Fibroblast of lung (primary cell): ENCODE measurements at places on chromosomes 6 and 20. TPM values are rescaled to one million over a fixed set of nuclear protein-coding genes. Genes with fewer than 3 reads are reported as not detected.

DNA sequence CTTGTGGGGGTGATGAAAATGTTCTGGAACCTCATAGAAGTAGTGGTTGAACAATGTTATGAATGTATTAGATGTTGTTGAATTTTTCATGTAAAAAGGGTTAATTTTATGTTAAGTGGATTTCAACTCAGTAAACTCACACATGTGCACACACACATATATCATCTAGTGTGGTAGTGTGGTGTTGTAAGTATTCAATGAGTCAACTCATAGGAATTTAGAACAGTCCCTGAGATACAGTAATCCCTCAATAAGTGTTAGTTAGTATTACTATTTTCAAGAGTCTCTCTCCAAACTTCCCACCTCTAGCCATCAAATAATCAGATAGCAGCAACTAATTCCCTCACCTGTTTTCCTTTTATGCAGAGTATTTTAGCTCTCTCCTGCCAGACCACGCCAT, 563.1 kb upstream of the JARID2 start:
- peak; percentile 74 for DNase-seq

DNA sequence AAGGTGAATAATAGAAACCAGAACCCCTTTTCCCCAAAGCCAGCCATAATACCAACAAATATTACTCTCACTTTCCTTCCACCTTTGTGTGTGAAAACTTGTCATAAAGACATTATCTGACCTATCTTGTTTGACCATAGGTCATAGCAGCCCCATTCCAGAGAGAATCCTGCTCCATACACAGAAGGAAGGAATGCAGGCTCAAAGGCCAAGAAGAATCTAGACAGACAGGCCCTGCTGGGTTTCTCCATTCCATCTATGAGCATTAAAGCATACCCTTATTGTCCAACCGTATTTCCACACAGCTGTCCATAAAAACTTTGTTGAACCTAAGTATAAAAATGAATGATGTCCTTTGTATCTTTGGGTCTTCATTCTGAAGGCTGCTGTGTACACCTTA, 40.7 kb upstream of the KCNK5 start:
- DNase-seq, result no peak

GRCh38 chr6:167078745-167079144, 44.2 kb upstream of the CCR6 start:
- no peak for DNase-seq

GRCh38 chr6:168031411-168031971, 34.0 kb downstream of the KIF25 start:
- peak; percentile 63 for DNase-seq

- no peak for DNase-seq
Measured at GRCh38 chr20:48912065-48912464, 9.4 kb upstream of the ARFGEF2 start.

DNA sequence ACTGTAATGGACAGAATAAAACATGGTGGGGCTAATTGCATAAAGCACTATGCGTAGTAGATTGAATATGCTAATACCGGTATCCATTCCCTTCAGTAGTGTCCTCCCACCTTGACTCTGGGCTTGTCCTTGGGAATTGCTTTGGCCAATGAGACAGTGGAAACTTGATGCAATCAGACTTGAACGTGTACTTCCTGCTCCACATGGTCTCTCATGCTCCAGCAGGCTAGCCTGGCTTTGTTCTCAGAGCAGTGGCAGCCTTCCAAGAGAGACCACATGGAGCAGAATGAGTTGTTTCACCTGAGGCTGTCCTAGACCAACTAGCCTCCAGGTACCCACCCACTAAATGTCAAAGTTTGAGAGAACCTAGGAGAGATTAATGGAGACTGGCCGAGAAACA, 37.0 kb upstream of the BTBD3 start:
- no peak for DNase-seq

GRCh38 chr6:7647504-7647903, 57.5 kb downstream of the SNRNP48 start:
- DNase-seq, result no peak

GRCh38 chr20:59443550-59443949, 143.1 kb downstream of the EDN3 start:
- DNase-seq, result no peak

DNA sequence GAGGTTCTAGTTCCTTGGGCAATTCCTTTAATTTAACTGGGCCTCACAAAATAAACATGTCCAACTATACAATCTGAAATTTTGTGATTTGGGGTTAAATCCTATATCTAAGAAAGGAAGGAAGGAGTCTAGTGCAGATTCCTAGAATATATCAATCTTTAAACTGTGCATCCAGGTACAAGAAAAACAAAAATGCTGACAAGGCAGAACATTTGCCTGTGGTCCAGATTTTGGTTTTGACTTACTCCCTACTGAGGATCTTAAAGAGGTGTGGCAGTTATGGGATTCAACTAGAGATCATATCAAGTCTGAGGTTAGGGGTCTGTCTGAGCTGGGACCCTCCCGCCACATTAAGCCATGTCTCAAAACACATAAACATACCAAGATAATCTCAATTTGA, 17.7 kb upstream of the COX7A2 start:
- no peak for DNase-seq

- no peak for DNase-seq
Measured at GRCh38 chr6:98831959-98832283, 2.5 kb upstream of the POU3F2 start.

DNA sequence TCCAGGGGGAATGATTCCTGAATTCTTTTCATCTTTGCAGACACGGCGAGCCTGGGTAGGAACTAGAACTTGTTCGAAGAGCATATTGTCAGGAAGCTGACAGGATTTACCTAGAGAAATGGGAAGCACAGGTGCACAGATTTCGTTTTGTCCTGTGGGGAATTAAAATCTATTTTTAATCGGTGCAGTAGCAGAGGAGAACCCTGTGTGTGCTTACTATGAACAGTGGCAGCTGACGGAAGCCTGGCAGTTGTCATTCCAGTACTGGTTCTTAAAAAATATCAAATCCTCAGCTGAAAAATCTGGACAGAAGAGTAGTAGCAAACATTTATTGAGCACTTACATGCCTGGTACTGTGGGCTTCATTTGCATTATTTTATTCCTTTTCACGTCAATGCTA, 609.0 kb downstream of the QKI start:
- DNase-seq, result no peak

- DNase-seq, result peak; percentile 25
Measured at GRCh38 chr20:34475979-34476736, 40.1 kb upstream of the DYNLRB1 start.

- DNase-seq, result no peak
Measured at GRCh38 chr6:17935188-17936149, 52.0 kb downstream of the KIF13A start.

- peak; percentile 89 for DNase-seq
Measured at GRCh38 chr6:56840467-56841380, 114.2 kb upstream of the BEND6 start.

- no peak for DNase-seq
Measured at GRCh38 chr20:31948008-31948407, 3.8 kb downstream of the PDRG1 start.

DNA sequence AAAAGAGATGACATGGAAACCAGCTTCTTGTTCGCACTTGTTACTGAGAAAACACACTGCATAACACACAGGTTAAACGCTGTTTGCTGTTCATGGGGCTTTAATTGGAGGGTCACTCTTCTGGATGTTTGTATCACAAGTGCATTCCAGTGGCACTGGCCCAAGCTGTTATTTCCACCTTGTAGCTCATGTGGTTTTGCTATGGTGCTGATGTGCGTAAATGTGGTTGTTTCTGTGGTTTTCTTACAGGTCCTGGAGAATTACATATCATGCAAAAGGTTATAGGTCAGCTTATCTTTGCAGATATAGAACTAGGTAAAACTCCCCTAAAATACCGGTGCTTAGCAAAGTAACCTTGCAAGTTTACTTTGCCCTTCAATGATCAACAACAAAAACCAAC, 89.3 kb upstream of the AHI1 start:
- DNase-seq, result no peak

DNA sequence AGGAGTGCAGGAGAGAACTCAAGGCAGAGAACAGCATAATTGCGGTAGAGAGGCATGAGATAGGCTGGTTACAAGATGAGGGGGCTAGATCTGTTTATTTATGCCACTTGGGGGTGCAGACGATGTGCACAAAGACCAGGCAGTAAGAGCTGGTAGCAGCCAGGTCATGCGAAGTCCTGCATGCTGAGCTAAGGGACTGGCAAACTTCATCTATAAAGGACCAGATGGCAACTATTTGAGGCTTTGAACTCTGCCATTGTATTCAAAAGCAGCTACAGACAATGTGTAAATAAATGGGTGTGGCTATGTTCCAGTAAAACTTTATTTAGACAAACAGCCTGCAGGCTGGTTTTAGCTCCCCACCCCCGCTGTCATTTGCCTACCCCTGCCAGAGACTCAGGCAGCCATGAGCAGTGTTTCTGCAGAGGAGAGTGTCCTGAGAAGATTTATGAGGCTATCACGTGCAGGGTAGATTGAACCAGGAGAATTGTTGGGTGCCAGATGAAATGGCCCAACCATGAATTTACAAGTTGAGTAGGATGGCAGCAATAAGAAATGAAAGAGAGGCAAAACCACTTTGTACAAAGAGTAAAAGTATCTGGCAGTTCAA, 253.4 kb upstream of the MOCS1 start:
- DNase-seq, result no peak

DNA sequence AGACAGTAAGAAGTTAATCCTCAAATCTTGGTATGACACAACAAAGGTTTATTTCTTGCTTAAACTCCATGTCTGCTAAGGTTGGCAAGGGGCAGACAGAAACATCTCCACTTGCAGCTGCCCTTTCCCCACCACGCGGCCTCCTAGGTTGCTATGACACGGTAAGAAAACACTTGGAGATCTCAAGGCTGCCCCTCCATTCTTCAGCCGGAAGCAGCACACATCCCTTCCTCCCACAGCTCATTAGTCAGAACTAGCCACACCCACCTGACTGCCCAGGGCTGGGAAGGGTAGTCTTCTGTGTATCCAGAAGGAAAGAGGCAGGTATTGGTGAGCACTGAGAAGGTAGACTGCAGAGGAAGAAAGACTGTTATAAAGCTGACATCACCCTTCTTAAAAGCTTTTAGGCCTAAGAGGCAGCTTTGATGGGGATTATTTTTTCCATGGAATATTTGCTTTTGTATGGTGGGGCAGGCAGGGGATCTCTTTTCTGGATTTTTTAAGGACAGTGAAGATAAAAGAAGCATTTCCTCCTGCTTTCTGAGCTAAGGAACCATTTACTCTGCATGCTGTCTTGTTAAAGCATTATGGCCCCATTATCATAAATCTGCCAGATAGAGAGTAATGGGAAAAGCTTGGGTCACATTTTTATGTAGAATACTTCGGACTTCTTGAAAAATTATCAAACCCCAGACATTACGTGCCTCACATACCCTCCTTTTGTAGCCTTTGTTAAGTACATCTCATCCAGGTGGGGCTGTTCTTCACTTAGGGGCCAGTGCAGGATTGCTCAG, 41.6 kb downstream of the MRAP2 start:
- DNase-seq, result no peak

- DNase-seq, result no peak
Measured at GRCh38 chr6:72414657-72415056, 207.2 kb upstream of the KCNQ5 start.

- DNase-seq, result no peak
Measured at GRCh38 chr6:75219263-75219662, 13.4 kb upstream of the COL12A1 start.

DNA sequence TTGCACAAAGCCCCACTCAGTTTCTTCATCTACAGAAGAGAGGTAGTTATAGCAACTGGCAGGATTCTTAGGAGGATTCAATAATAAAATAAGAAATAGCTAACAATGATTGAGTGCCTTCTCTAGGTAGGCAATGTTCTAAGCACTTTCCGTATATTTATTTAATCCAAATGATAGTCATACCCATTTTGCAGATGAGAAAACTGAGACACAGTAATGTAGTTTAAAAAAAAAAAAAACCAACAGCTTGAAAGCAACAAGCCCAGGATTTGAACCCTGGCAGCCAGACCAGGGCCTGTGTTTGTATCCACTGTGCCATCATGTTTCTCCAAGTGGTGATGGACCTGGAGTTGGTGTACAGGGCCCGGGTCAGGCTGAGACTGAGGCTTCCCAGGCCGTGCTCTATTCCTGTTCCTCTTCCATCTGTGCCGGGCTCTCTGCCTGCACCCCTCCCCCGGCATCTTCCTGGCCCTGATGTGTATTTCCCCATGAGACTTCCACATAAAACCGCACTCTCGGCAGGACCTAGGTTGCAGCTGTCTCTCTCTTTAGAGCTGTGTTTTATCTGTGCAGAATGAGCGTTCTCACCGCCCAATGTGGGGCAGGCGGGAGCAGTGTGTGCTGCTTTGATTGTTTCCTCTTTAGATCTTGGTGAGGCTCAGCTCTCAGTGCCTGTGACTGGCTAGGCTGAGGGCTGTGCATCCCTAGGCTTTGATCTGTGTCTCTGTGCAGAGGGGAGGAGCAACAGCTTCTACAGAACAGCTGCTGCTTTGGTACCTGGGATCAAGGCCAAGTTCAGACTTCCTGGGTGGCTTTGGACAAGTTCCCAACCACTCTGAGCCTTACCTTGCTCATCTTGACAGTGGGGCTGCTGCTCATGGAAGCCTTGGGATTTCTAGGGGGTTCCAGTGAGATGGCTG, 49.5 kb downstream of the TOX2 start:
- DNase-seq, result peak; percentile 79

DNA sequence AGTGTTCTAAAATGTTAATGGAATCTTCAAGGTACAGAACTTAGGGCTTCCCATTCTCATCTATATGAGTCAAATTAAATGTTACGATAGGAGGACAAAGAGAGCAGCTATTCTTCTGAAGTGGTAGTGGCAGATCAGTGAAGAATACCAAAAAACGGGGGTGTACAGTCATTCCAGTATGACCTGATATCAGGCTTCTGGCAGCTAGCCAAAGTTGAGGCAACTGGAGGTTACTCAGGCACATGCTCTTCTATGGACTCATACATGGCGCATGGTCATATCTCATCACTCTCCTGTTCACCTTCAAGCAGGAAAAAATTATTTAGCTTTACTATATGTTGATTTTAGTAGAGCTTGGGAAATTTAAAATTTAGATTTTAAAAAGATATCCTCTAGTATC, 1608.8 kb downstream of the GRIK2 start:
- no peak for DNase-seq

- DNase-seq, result no peak
Measured at GRCh38 chr6:112181130-112181529, 73.2 kb downstream of the LAMA4 start.

DNA sequence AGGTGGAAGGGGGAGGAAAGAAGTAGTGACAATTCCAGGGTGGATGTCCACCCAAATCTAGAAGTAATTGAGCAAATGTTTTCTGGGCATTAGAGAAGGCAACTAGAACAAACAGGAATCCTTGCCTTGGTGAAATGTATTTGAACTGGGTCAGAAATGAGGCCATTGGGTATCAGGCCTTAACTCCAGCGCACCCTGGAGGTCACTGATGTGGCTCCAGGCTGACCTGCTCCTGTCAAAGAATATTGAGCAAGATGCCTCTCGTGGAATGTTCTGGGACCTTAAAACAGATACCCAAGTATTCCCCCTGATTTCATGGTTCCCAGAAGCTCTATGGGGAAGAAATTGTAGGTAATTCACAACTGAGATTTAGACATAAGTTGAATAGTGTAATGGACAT, 6.9 kb downstream of the HLA-DPB1 start:
- peak; percentile 49 for DNase-seq

Gene COL9A3
- polyA plus RNA-seq, result 0.17 and 0.59 TPM in 2 replicates

Gene AK9
- polyA plus RNA-seq, result 3.8 and 4.5 TPM in 2 replicates

Gene DSP
- 0.02 and 3.8 TPM in 2 replicates for polyA plus RNA-seq

Gene CD40
- 0.54 and 1.5 TPM in 2 replicates for polyA plus RNA-seq

Gene CYP24A1
- not detected in 2 replicates for polyA plus RNA-seq

Gene HRH3
- polyA plus RNA-seq, result not detected in 2 replicates

Gene FIG4
- 17.5 and 21.1 TPM in 2 replicates for polyA plus RNA-seq

Gene PRL
- polyA plus RNA-seq, result not detected in 2 replicates

Gene CGA
- polyA plus RNA-seq, result 0.09 and 0.18 TPM in 2 replicates

Gene FAM110A
- polyA plus RNA-seq, result 1.5 and 4.0 TPM in 2 replicates

Gene CRISP3
- not detected in 2 replicates for polyA plus RNA-seq
